Activated T-cell treated with anti-CD3 and anti-CD28 coated beads, Interleukin-2, amount 50 U/mL, for 1 hour (primary cell): ENCODE measurements at places on chromosomes 11 and 22.

- DNase-seq = no peak
These were observed 36.5 kb upstream of the DNAJB13 start for GRCh38 chr11:73914284-73914683.

GRCh38 chr22:47091246-47091651 lies 328.8 kb downstream of the TBC1D22A start:
- no peak for DNase-seq

DNA sequence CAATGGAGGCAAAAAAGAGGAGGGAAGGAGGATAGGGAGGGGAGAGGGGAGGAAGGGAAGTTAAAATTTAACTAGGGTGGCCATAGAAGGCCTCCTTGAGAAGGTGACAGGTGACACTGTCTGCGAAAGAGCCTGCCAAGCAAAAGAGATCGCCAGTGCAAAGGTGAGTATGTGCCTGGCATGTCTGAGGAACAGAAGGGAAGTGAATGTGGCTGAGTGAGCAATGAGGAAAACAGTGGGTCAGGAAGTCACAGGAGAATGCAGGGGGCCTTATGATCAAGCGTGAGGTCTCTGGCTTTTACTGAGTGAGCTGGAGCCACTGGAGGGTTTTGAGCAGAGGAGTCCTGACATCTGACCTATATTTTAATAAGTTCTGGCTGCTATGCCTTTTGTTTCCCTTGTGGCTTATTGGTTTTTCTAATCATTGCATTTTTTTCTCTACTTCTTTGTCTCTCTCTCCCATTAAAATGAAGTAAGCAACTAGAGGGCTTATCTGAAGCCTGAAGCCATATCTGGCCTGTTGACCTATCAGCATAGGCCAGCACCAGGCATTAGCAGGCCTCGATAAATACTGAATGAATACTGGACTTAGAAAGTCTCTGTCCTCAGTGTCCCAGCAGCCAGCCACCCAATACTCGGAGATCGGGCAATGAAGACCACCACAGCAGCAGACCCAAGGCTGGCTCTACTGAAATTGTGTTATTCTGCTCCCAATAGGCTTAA lies 5.6 kb downstream of the AP1B1 start:
- no peak for DNase-seq

DNA sequence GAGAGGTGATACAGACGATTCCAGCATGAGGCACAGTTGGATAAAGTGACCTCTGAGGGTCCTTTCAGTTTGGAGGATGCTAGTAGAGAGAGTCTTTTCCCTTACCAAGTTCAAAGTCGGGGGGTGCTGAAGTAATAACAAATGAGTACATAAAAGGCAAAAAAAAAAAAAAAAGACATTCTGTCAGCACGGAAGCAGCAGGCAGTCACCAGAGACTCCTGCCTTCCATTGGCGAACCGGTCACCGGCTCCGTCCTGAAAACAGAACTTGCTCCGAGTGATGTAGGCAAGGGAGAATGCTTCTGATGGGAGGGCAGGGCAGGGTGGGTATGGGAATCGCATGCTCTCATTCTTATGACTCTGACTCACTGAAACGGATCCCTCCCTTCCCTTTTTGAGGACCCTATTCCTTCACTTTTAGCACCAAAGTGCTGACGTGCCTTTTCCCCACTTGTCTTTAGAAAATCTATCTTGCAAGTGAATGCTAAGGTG lies 65.9 kb downstream of the PRR5L start:
- DNase-seq = no peak

- DNase-seq = no peak
These were observed 28.5 kb upstream of the ELF5 start for GRCh38 chr11:34542089-34542488.

- peak; percentile 71 for DNase-seq
These were observed 3.7 kb upstream of the POLD4 start for GRCh38 chr11:67356864-67357561.

DNA sequence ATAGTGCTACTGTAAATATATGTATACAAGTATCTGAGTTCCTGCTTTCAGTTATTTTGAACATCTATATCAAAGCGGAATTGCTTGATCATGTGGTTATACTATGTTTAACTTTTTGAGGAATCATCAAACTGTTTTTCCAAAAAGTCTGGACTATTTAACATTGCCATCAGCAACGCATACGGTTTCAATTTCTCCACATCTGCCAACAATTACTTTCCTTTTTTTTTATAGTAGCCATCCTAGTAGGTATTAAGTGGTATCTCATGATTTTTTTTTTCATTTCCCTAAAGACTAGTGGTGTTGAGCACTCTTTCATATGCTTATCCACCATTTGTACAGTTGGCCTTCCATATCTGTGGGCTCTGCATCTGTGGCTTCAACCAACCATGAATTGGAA lies 1.3 kb upstream of the UBE4A start:
- DNase-seq = no peak

GRCh38 chr11:65574109-65574810 lies 1.6 kb upstream of the EHBP1L1 start:
- peak; percentile 87 for DNase-seq

- DNase-seq = no peak
These were observed 997.8 kb downstream of the BRD1 start for GRCh38 chr22:48829908-48830307.

DNA sequence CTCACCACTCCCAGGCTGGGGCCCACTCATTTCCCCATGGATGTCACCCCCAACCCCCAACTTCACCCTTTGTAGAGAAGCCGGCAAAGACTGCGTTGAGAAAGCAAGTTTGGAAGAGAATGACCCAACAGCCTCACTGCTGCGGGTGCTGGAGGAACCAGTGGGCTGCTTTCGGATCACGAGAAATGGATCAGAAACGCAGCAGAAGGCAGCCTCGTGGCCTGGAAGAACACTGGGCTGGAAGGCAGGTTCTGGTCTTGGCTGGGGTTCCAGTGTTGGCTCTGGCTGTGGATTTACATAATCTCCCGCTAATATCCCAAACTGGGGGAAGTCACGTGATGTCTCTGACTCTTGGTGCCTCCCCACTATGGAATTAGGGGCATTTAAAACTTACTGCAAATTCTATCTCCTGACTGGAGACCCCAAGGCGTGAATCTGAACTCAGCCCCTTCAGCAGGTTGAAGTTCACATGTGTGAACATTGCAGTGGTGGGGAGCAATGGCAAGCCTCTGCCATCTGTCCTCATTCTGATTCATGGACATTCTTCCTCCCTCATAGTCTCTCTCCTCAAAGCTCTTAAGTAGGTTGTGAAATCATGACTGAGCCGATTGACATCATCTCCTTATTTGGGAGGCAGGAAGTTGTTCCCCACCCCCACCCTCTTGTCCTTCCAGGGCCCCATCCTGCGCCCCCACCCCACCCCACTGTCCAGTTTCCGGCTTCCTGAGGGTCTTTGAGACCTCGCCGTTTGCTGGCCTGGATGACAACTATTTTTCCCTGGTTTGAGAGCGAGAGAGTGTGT lies 37.0 kb upstream of the TIMP3 start:
- DNase-seq = no peak

GRCh38 chr11:75184757-75185425 lies 34.0 kb downstream of the SLCO2B1 start:
- DNase-seq = no peak

GRCh38 chr22:41917903-41918791 lies 3.3 kb upstream of the SHISA8 start:
- no peak for DNase-seq

DNA sequence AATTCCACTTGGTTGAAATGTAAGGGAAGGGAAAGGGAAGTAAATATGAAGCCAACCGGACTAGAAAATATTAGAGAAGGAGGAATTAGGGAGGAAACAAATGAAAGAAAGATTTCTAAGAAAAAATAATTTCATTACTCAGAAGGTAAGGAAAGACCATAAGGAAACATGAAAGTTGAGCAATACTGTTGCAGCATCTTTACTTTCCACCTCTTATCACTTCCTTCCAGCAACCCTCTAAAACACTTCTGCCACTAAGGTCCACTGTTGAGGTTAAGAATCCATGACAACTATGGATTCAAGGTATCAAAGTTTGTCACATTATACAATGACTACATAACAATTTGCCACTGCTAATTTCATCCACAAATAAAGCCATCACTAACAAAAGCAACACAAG lies 308.6 kb downstream of the DLG2 start:
- no peak for DNase-seq

- no peak for DNase-seq
These were observed 27.7 kb upstream of the PPP2R1B start for GRCh38 chr11:111793863-111794262.

DNA sequence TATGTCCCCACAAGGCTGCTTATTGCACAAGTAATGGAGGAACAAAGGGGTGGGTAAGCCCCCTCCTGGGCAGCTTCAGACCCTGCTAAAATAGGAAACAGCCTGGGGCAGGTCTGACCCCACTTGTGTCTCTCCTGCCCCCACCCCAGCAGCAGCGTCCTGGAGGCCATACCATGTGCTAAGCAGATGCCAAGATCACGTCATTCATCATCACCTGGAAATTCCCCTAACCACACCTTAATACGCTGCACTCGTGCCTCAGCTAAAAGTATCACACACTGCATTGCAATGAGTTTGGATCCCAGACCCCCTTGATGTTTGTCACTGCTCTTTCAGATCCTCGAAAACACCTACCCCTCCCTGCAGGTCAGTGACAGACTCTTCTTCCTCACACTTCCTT lies 27.8 kb upstream of the GGTLC2 start:
- DNase-seq = no peak

GRCh38 chr22:50292643-50293440 lies 14.6 kb downstream of the PLXNB2 start:
- DNase-seq = no peak

DNA sequence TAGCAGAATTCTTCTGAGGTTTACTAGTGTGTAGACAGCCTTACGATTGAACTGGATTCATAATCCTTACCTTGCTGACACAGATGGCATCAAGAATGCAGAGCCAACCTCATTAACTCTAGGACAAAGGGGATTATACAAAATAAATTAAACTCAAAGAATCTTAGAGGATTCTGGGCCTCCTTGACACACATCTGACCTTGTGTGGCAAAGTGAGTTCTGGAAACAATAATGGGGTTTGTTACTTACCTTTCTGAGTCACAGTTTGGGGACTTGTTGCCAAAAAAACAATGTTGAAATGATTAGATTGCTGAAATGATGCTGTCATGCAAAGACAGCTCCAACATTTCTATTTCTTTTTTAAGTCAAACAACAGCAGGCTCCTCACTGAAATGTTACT lies 179.1 kb upstream of the ISX start:
- no peak for DNase-seq

DNA sequence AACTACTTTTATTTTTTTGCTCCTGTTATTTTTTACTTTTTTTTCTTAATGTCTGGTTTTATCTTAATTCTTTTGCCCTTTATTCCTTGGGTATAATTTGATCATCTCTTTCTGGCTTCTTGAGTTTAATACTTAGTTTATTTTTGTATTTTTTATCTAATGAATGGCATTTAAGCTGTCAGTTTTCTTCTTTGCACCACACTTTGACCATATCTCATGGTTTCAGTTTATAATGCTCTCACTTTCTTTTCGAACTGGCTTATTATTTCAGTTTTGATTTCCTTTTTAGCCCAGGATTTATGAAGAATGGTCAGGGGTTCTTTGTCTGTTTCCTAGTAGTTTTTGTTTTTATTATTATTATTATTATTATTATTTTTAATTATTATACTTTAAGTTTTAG lies 48.3 kb downstream of the QSER1 start:
- no peak for DNase-seq

GRCh38 chr11:93718057-93718563 lies 23.2 kb downstream of the TAF1D start:
- DNase-seq = no peak

DNA sequence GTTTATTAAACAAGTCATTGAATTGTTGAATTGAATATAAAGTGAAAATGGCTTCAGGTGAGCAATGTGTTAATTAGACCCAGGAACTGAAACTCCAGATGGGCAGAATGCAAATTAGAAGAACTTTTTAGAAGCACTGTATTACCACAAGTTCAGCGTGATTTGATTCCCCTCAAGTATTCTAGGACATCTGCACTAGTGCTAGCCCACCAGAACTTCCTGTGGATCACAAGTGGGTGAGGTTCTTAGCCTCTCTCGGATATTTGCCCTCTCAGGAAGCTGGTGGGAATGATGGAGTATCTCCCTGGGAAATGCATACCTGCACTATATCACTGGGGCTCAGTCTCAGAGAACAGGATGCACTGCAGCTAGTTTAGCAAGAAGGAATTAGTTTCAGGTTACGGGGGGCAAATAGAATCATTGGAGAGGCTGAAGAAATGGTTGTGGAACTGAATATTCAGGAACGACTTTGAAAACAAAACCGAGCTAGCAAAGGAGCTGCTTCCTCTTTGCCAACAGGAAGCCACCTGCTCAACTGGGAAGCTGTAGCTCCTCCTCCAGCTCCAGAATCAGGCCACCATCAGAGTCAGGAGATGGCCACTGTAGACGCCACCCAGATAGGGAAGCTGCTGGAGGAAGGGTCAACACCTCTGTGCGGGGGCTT lies 74.3 kb downstream of the DHCR7 start:
- DNase-seq = no peak

DNA sequence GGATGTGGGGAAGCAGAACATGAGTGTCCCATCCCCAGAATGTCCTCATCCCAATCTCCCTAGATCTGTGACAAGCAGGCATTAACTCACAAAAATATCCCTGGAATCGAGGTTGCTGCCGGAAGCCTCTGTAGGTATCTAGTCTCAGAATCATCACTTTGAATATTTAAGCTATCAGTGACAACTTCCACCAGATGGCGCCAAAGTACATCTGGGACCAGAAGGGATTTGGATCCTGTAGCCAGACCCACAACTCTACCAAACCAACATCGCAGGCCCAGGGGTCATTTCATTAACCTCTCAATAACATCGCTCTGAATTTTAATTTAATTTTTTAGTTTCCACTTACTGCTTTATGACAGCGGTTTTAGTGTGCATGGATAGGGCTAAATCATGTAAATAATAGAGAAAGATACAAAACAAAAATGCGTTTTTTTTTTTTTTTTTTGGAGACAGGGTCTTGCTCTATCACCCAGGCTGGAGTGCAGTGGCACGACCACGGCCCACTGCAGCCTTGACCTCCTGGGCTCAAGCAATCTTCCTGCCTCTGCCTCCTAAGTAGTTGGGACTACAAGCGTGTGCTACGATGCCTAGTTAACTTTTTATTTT lies 1.1 kb upstream of the EXT2 start:
- DNase-seq = peak; percentile 52

- no peak for DNase-seq
These were observed at the start of gene SCARF2 for GRCh38 chr22:20437613-20438426. TSS of gene SCARF2 (minus strand) at chr22:20437825. CDS start at chr22:20437754, 71 bp downstream.

DNA sequence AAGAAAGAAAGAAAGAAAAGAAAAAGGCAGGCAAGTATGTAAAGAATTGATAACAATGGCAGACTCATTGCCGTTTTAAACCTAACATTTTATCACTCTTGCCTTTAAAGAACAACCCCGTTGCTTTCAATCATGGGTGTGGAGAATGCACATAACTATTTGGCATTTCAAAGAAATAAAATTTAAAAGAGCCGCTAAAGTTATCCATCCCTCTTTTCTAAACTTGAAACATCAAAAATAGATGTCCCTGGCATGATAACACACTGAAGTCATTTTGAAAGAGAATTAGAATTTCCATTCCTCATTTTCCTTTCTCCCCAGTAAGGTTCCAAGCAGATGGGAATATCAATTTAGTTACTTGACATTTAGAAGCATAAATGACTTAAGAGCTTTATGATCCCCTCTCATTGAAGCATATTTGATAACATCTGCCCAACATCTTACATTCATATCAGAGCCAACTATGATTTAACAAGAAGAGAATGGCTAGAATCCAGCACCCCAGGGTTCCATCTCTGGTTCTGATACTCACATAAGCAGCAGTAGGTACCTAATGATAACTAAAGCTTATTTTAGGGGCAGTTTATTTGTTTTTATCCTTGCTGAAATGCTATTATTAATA lies 529.6 kb upstream of the LRRC4C start:
- DNase-seq = no peak
